Hepatocyte (in vitro differentiated cells): ENCODE measurements at places on chromosomes 3 and 15. TPM values are rescaled to one million over a fixed set of nuclear protein-coding genes. Genes with fewer than 3 reads are reported as not detected.

Gene PLSCR5
- polyA plus RNA-seq, result 2.1 and 3.0 TPM in 2 replicates

Gene MITF
- 14.2 and 14.5 TPM in 2 replicates for polyA plus RNA-seq

- DNase-seq, result no peak
Measured at GRCh38 chr3:18489939-18490338, 64.8 kb upstream of the SATB1 start.

- DNase-seq, result no peak
Measured at GRCh38 chr15:72421484-72421883, 23.4 kb downstream of the TMEM202 start.

- no peak for DNase-seq
Measured at GRCh38 chr3:73284472-73284871, 223.0 kb downstream of the EBLN2 start.
